Jurkat, Clone E6-1 (cell line): ENCODE measurements at places on chromosomes 6 and 20.
A peak's percentile ranks its signal among the peaks of the same experiment; 100 is the strongest.

DNA sequence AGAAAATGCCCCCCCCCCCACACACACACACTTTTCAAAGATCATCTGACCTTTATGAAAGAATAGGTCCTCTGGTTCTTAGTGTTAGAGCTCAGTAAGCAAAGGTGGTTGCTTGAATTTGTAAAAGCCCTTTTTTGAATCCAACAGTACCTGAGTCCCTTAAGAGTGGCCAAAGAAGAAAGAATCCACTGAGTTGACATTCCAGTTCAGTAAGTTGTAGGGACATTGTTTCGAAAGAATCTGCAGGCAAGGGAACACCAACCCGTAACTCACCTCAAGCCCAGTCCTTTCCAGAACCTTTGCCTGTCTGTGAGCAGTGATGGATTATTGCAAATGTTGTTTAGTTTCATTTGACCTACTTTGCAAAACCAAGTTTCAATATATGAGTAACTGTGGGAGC is 64.2 kb upstream of the MAP3K4 start:
- DNase-seq, result no peak

DNA sequence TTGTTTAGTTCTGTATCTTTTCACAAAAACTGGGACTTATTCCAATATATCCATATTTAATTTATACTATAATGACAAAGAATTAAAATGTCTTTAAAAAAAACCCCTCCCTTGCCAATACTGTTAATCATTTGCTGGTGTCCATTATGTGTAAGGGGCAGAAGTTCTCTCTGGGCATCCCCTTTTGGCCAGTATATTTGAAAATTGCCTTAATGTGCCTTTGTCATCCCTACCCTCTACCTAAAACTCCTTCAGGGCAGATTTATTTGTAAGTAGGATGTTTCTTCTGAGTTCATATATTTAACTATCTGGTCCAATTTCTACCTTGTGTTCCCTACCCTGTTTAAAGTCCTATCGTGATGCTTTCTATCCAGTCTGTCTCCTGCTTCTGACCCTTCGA is 62.9 kb downstream of the ARHGAP18 start:
- no peak for DNase-seq

- no peak for DNase-seq
These were observed 299.7 kb downstream of the PLCB1 start for GRCh38 chr20:8431538-8432434.

- peak; percentile 65 for DNase-seq
These were observed 59.6 kb upstream of the TAGAP start for GRCh38 chr6:159104163-159104925.

- DNase-seq, result no peak
These were observed 17.3 kb upstream of the BTN3A2 start for GRCh38 chr6:26347699-26348098.

- no peak for DNase-seq
These were observed 122.7 kb downstream of the AGPAT4 start for GRCh38 chr6:161151059-161151645.

DNA sequence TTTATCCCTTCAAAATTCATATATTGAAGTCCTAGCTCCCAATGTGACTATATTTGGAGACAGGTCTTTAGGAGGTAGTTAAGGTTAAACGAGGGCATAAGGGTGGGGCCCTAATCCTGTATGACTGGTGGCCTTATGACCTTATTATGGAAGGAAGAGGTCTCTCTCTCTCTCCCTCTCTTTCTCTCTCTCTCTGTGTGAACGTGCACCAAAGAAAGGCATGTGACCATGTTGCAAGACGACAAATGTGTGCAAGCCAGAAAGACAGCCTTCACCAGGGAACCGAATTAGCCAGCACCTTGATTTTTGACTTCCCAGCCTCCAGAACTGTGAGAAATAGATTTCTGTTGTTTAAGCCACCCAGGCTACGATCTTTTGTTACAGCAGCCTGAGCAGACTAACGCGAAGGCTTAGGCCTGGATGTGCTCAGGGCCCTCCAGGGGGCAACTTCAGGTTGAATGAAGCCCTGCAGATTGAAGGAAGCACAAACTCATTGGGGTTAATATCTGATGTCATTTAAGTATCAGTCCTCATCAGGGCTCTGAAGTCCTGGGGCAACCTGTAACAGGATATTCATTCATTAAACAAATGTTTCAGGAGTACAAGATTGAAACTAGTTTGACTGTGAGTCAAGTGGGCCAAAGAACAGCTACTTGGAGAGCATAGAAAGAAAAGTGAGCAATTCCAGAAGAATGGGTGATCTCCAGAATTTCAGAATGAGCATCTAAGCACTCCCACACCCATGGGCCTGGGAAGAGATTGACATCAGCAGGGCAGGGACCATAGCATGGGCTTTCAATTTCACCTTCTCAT is 157.4 kb upstream of the TNFAIP3 start:
- DNase-seq, result no peak

DNA sequence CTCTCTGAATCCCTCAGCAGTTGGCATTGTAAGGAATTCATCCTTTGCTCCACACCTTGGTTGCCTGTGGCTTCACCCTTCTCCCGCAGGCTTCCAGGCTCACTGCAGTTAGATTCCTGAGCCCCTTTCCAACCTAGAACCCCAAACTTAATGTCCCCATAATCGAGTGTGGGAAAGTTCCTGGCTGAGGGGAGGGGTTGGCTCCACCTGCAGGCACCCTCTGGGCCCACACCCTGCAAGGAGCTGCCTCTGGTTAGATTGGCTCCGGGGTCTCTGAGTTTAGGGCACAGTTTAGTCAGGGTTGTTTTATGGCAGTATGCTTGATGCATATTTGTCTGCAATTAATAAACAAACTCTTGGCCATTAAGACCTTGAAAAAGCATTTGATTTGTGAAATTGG is 63.4 kb downstream of the MTHFD1L start:
- no peak for DNase-seq

- no peak for DNase-seq
These were observed 23.7 kb upstream of the TMEM14A start for GRCh38 chr6:52647199-52647598.

GRCh38 chr6:3455569-3456394 is 1.1 kb downstream of the SLC22A23 start:
- DNase-seq, result no peak

DNA sequence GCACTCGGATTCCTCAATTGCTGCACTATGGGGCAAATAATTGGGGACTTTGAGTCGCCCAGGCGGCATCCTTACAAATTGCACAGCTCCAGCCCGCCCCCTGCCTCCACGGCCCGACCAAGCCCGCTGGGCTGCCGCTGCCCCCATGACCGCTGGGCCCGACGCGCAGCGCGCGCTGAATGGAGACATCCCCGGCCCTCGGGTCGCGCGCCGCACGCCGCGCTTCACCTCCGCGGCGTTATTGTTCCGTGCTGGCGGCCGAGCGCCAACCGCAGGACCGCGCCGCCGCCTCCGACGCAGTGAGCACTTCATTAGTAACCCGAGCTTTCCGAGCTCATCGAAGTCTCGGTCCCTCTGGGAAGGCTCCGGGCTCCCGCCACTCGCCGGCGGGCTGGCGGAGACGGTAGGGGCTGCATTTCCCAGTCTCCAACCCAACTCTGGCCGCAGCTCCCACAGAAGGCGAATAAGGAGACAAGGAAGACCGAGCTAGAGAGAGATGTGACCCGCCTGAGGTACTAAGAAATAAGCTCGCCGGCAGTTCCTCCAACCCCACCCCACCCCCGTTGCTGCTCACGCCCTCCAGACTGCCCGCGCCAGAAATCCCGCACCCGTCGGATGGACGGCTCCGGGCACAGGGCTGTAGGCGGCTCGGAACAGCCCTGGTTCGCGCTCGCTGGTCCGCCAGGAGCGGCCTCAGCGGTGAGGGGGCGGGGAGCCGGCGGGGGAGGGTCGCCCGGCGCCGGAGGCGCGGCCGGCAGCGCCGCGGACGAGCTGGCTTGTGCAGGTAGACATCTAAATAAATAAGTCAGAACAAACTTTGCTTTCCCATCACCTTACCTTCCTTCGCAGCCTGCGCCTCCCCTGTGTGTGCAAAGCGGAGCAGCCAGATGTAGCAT is 703 bp downstream of the EPHA7 start:
- no peak for DNase-seq

DNA sequence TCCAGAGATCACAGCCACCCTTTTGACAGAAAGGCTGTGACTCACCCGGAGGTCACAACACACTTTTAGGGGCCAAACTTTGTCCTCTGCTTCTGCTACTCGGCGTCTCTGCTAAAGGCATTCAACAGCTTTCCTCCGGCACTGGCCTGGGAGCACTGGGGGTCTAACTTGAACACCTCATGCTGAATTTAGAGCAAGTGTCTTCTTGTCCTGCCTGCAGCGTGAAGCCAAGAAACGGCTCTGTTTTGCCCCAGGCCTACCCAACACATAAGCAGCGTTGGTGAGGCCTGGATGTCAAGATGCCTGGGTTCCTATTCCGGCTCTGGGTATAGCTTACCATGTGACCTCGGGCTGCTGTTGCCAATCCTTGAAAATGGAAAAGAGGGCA is 2.3 kb downstream of the CDH22 start:
- no peak for DNase-seq

DNA sequence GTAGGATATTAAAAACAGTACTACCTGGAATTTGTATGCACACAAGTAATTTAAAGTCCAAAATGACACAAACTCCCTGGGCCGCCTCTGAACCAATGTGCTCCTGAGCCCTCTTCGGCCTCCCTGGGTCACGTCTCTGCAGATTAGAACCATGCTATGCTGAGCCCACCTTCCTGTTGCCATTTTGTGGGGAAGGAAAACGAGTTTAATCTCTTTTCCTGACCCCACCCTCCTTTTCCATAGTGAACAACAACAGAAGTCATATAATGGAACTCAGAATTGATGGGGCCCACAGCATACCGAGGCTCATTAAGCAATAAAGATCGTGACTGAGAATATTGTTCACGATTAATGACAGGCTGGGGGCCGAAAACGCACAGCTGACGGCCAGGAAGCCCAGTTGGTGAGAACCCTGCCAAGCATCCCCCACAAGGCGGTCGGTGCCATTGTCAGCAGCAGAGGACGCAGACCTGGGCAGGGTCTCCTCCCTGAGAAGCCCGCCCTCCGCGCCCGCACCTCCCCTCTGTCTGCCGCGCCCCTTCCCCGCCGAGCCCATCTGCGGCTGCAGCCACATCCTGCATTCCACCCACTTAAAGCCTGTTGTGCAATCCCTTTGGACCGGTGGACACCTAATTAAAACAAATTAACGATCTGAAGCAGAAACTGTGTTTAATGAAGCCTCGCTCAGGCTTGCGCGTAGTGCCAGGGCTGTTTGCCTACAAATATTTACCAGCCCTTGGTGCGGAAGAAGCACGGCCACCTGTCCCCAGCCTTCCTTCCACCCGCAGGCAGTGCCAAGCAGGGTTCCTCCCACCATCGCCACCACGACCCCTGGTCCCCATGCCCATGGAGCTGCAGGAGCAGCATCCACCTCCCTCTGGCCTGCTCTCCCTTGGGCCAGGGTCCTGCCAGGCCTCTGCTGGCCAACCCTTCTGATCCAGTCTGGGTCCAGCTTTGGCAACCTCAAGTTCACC is 68.1 kb downstream of the DLL1 start:
- DNase-seq, result no peak

GRCh38 chr20:3222635-3223600 is 13.6 kb downstream of the ITPA start:
- no peak for DNase-seq

DNA sequence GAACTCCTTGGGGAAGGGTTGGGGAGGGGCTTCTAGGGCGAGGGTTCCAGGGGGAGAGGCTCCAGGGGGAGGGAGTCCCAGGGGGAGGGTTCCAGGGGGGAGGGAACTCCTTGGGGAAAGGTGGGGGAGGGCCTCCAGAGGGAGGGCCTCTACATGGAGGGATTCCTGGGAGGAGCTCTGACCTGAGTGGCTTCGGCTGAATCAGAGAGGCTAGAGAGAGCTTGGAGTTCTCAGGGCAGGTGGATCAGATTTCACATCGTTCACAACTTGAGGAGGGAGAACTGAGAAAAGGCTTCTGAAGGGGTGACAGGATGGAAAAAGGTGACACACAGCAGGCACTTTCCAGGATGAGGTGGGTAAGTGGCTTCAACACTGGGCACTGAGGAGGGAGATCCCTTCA is 49.1 kb downstream of the DAAM2 start:
- DNase-seq, result no peak

DNA sequence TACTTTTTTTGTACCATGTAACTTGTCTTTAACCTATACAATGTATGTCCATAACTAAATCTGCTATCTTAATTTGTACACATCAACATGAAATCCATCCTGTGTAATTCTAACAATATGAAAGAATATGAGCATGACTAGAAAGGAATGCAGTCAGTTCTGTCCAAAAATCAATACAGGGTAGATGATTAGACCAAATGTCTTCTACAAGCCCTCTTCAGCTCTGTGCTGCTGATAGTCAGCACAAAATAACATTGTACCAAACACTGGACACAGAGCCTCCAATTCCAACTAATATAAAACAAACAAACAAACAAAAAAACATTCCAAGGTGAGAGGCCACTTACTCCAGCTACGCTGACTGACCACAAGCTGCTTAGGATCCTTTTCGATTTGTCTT is 301.4 kb upstream of the IRAK1BP1 start:
- DNase-seq, result no peak

DNA sequence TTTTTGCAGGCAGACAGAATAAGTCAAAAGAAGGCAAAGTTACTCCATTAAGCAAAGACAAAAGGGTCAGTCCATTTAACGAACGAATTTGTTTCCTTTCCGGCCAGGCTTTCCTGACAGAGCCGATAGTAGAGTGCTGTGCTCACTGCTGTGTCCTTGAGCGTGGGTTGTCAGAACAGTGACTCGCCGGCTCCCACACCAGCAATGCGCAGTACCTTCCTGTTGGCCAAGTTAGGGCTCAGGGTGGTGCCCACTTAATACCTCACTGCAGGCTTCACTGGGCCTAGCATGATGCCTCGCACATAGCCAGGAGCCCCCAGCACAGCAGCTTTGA is 294.7 kb downstream of the FOXC1 start:
- DNase-seq, result no peak

GRCh38 chr6:101163611-101164010 is 229.9 kb upstream of the GRIK2 start:
- no peak for DNase-seq

- no peak for DNase-seq
These were observed 5.7 kb downstream of the KCNK5 start for GRCh38 chr6:39223555-39223954.

DNA sequence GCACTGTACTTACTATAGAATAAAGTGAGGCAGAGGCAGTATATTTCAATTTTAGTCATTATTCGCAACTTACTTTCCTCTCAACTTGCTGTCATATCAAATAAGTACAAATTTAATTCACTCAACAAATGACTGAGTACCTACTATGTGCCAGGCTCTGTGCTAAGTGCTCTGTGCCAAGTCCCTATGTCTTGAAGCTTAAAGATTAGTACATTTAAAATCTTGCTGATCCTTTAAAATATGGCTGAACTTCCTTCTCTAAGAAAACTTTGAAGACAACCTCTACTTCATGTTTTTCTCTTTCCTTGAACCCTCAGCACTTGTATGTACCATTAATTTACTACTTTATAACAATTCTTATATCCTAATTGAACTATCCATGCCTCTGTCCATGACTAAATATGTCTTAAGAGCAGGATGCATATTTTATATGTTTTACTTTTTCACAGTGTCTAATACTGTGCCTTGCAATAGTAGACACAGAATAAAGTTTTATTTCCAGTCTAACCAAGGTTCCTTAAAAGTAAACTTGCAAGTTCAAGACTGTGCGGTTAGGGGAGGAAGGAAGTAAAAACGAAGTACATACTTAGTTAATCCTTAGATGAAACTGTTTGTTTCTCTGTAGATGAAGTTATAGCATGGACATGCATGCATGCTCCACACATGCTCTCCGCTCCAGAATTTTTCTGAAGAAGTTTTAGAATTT is 10.0 kb upstream of the LATS1 start:
- no peak for DNase-seq
